PC-3 (cell line): ENCODE measurements at places on chromosomes 6 and 20. TPM values are rescaled to one million over a fixed set of nuclear protein-coding genes. Genes with fewer than 3 reads are reported as not detected.
A peak's percentile ranks its signal among the peaks of the same experiment; 100 is the strongest.

GRCh38 chr6:120056085-120056484, 706.5 kb upstream of the MAN1A1 start:
- DNase-seq: peak; percentile 41

DNA sequence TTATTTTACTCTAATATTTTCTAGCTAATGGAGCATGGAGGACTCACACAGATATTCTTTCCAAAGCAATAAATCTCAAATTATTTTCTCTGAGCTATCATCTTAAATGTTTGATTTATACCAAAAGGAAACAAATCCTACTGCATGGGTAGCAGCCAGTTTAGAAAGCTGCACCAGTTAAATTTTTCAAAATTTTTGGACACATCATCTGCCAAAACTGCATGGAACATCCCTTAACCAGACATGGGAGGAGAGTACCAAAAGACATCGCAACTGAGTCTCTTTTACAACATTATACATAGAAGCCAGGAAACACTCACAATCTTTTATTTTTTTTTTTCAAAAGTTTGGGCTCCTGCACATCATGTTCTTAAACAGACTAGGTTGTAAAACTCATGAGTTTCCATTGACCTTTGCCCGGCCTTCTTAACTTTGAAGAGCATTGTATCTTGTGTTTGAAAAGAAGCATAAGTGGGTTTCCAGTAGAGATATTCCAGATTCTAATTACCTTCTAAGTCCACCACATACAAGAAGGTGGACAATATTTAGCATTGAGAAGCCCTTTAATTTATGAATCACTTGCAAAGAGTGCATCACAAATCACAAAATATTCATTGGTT, 87.7 kb upstream of the HMGCLL1 start:
- DNase-seq: no peak

GRCh38 chr20:63686492-63687321, 9.7 kb upstream of the TNFRSF6B start:
- DNase-seq: peak; percentile 38

- peak; percentile 93 for DNase-seq
These were observed 92.0 kb downstream of the ATXN1 start for GRCh38 chr6:16669227-16669626.

- DNase-seq: no peak
These were observed 1.9 kb upstream of the CUL9 start for GRCh38 chr6:43180058-43180457.

DNA sequence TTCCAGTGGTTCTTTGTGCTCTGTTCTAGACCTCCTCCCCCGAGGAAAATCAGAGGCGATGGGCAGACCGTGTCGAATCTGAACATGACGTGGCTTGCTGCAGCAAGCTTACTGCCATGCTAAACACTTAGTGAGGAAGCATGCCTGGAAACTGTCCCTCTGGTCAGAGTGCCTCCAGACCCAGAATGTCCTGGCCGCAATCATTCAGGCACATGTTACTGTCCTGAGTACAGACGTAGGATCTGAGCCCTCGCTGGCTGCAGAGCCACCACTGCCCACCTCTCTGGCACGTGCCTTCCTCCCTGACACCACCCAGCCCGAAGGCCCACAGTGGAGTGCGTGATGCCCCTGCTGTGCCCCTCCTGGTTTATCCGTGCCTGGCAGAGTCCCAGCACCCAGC, 163.6 kb downstream of the SYNDIG1 start:
- no peak for DNase-seq

GRCh38 chr20:21710341-21710740, 4.9 kb downstream of the PAX1 start:
- no peak for DNase-seq

DNA sequence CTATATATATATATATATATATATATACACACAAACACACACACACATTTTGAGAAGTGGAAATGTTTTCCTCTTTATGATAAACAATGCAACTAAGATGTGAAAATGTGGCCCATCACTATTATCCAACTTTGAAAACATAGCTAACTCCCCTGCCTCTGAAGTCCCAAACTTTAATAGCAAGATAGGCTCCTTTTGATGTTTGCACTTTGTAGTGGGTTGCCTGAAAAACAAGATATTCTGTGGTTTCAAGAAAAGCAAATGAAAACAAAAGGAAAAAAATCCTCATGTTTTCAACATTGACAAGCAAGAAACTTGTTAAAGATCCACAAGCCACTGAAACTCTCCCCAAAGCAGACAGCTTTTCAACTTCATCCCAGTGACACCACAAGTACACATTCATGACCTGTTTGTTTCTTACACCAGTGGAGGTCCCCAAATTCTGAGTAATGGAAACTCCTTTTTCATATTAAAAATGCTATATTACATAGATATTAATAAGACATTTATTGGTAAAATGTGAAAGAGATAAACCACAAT, 90.0 kb downstream of the IPCEF1 start:
- DNase-seq: no peak

DNA sequence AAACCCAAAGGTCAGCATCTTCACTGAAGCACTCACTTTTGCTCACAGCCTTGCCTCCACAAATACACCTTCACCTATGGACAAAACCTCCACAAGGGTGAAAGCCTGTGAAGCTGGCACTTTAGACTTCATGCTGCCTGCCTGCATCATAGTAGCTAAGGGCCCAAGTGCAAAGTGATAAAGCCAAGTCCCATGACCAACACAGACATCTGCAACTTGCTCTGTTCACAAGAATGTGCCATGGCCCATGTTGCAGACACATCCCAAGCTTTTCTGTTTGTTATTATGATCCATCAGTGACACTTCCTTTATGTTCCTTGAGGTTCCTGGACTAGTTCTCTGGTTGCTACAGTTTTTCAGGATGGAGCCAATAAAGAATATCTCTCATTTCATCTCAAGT, 31.1 kb downstream of the BTBD3 start:
- DNase-seq: no peak

DNA sequence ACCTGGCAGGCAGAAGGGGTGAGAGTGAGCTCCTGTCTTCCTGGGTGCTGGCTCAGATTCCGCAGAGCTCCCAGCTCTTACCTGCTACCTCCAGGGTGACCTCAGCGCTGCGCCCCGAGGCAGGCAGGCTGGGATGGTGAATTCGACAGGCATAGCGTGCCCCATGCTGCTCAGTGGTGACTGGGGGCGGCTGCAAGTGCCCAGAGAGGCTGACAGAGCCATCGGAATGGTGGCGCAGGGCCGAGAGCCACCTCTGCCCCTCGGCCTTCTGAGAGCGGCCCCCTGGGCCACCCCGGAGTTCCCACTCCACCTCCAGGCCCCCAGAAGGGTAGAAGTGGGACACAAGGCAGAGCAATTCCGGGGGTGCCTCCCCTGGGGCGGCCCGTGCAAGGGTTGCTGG, 5.5 kb upstream of the RGL2 start:
- no peak for DNase-seq

- DNase-seq: peak; percentile 65
These were observed 341.2 kb downstream of the CDKAL1 start for GRCh38 chr6:20875369-20875963.

GRCh38 chr6:506920-507622, 115.5 kb downstream of the IRF4 start:
- DNase-seq: no peak

DNA sequence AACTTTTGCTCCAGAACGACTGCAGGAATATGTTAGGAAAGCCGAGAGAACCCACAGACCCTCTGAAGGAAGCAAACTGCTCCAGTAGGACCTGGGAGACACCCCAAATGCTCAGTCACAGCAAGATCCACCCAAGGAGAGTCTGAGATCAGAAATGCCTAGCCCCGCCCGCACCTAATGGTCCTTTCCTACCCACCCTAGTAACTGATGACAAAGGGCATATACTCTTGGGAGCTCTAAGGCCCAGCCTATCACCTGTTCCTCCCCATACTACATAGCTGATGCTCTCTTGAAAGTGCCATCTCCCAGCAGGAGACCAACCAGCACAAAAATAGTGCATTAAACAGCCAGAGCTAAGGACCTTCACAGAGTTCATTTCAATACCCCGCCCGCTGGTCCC, 67.6 kb downstream of the CD2AP start:
- no peak for DNase-seq

- no peak for DNase-seq
These were observed 84.4 kb upstream of the HDAC2 start for GRCh38 chr6:114055349-114055748.

DNA sequence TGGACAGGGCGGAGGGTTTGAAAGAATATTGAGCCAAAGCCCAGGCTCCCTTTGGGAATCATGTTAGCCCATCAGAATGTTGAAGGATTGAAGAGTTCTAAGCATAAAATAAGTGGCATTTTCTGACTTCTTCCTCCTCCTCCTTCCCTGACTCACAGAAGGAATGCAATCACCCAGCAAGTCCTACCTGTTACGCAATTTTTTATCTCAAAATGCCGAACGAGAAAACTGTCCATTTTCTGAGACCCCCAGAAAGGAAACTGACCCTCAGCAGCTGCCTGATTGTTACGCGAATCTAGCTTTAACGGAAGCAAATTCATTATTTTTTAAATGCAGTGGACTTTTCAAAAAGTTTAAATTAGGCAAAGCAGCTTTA, 4.7 kb upstream of the DNAJC5 start:
- DNase-seq: no peak

DNA sequence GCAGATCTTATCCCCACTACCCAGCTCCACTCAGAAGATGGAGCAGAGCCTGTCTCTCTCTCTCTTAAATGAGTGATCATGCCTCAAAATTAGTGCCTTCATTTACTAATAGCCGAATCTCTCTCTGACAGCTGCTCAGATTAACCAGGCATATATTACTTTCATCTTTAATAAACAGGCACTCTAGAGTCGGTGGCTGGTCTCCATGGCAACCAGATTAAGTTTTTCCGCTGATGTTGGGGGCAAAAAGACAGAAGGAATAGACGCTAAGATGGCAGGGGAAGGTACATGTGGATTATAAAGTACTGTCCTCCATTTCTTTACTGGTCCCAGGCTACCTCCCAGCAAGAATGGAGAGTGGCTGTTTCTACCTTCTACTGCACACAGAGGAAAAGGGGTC, 121.6 kb downstream of the QRSL1 start:
- DNase-seq: no peak

- peak; percentile 94 for DNase-seq
These were observed 612.3 kb downstream of the UTRN start for GRCh38 chr6:144897441-144897921.

DNA sequence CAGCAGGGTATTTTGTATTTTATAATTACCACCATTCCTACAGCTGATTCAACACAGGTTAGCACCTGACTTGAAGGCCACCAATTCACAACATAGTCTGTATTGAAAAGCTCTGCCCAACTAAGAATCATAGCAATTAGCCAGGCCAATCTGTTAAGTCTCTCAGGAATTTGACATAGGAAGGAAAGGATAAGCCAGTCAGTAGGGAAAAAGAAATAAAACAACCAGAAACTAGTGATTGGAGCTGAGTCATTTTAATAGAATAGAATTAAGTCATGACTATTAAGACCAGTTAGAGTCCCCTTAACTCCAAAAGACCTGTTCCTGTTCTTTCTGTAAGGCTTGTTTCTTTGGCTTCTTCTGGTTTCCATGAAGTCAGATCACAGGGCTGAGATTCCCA, 8.1 kb downstream of the RANBP9 start:
- no peak for DNase-seq

DNA sequence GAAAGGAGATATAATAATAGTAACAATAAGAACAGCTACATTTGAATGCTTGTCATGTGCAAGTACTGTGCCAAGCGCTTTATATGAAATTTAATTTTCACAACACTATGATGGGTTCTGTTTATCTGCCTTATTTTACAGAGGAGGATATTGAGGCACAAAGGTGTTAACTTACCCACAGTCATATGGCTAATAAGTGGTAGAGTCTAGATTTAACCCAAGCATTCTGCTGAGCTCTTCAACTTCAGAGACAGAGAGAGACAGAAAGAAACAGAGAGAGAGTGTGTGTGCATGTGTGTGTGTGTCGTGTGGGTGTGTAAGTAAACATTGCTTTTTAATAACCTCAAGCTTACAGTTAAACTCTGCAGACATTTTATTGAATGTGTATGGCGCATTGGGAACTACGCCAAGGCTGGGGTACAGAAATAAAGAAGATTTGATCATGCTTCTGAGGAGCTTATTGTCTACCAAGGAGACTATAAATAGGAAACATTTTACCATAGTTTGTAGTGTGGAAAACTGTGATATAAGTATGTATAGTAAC, 12.9 kb downstream of the TBPL1 start:
- no peak for DNase-seq

DNA sequence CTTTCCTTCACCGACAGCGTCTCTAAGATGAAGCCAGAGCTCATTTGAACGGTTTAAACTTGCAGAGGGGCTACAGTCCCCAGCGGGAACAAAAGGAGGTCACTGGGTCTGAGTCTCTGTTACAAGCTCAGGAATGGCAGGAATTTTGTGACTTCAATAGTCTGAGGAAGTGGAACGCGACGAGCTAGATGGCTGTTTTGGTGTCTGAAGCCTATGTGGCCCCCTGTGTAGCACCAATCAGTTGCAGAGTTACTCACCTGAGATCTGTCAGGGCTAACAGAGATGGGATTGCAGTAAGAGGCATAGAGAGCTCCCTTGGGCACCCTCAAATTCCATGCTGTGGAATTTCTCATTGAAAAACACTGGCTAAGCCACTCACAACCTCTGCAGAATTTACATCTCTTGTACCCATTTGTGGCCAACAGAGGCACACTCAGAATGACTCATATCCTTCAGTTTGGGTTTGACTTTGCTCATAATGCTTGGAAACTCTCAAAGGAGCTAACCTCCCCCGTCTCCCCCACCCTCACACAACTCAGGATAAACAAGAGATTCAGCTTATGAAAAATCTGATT, 7.1 kb upstream of the TCP11 start:
- DNase-seq: peak; percentile 84

DNA sequence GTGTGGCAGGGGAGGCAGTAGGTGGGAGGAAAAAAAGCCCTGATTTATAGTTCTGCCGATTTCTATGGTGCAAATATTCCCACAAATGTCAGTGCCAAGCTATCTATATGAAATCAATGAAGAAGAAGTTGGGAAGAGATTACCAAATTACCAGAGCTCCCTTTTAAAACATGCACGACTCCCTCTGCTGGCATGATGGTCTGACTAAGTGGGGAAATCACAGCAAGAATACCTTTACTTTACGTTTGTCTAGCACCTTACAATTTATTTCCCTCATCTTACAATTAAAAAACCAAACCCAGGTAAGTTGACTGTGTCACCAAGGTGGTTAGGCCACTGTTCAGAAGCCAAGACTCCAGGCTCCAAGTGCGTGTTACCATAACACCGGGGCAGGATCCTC, 55.6 kb downstream of the AGPAT4 start:
- no peak for DNase-seq

DNA sequence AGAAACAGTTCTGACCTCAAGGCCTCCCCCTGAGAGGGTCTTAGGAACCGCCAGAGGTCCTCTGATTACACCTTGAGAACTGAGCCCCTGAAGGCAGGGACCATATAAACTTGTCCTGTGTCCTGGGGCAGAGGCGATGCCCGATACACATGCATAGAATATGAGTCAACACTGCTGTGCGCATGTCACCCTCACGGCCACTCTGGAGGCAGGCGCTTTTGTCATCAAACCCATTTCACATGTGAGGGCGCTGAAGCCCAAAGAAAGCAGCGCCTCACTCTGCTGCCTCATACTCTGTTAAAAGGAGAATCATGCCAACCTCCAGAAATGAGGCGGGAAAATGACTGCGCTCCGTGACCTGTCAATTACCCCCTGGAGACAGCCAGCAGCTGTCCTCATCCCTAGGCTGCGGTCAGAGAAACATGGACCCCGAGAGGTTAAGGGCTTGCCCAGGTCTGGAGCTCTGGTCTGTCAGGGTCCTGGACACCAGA, 158.3 kb downstream of the GRM4 start:
- peak; percentile 55 for DNase-seq

GRCh38 chr6:139647016-139647415, 272.6 kb upstream of the CITED2 start:
- no peak for DNase-seq

Gene EYS
- total RNA-seq: 0.07 TPM in 1 of 2 replicates, not detected in the other

Gene MUC22
- total RNA-seq: 0.06 TPM in 1 of 2 replicates, not detected in the other

Gene TRDN
- total RNA-seq: not detected in 2 replicates

Gene SYS1
- 32.5 and 45.2 TPM in 2 replicates for total RNA-seq

Gene ADNP
- total RNA-seq: 27.5 and 45.0 TPM in 2 replicates

Gene LY86
- not detected in 2 replicates for total RNA-seq
